ENCODE measurements at places on chromosomes 2 and 18.

DNA sequence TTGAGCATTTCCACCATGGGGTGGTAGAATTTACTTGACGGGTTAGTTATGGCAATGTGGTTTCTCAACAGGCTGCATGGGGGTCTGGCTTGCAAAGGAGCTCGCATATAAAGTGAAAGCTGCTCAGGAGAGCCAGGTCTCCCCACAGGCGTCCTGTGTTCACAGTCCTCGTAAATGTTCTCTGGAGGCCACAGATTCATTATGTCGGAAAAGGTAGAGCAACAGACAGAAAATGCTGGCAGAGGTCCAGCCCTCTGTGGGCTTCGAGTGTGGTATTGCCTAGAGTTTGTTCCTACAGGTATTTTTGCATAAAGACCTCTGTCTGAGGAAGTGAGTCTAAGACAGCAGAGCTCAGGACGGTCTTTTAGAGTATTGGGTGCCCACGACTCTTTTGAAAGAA, 96.4 kb downstream of the CDCA7 start:
- H3K27ac ChIP-seq: no peak overlapping the region
- no peak overlapping the region for H3K4me3 ChIP-seq
- no peak for DNase-seq
- H3K27me3 ChIP-seq: peaks cover 7% of the 10 kb centered on the region
- H3K4me1 ChIP-seq: peaks cover 35% of the 10 kb centered on the region

GRCh38 chr2:99836690-99837605, 305.4 kb downstream of the AFF3 start:
- peak overlapping the region; percentile 8 for H3K27ac ChIP-seq
- DNase-seq: no peak
- H3K27me3 ChIP-seq: no peaks in the 10 kb centered on the region

DNA sequence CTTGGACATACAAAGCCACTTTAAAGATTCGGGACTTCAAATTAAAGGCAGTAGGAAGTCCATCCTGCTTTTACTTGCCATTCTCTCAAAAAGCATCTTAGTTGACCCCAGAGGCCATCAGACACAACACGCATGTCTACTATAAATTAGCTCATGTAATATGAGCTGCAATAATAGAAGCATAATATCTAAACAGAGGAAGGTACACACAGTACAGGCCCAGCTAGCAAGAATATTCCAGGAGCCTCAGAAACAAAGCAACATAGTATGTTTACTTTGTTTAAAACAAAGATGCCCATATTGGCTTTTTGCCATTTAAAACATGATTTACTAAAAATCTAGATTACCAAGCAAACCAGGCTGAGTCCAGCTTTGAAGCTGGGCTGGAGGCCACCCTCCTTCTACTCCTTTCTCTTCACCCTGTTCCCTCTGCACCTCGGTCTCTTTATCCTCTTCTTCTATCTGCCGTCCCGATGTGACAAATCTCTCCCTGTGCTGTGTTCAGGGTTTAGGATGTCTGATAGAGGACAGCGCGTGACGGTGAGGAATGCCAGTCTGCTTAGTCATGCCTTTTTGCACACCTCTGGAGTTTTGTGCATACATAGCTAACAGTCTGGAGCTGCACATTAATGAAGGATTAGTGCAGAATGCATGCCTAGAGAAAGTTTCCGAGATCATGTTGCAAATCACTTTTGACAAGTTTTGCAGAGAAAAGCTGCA, 28.2 kb downstream of the DTNA start:
- H3K4me1 ChIP-seq: peaks cover 20% of the 10 kb centered on the region
- H3K36me3 ChIP-seq: no peaks in the 10 kb centered on the region
- no peak overlapping the region for H3K4me3 ChIP-seq
- DNase-seq: no peak

DNA sequence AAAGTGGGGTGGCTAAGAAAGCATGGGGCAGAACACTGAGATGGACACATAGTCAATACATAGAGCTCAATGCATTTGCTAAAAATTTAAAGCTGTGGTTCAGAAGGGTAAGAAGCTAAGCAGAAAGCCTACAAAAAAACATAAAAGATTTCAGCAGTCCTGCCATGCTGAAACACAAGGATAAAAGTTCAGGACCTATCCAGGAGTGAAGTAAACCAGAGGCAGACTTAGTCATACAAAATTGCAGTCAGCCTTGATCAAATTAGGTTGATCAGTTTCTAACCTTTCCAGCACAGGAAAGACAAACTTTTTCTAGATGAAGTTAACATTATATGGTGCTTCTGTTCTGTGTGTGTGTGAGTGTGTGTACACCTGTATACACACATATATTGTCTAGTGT, 120.8 kb upstream of the RBMS1 start:
- no peak for DNase-seq
- H3K27me3 ChIP-seq: peaks cover 3% of the 10 kb centered on the region

- H3K36me3 ChIP-seq: no peaks in the 10 kb centered on the region
- H3K27ac ChIP-seq: no peak overlapping the region
- no peak for DNase-seq
- no peak overlapping the region for H3K4me3 ChIP-seq
- peaks cover 26% of the 10 kb centered on the region for H3K4me1 ChIP-seq
Measured at GRCh38 chr2:18156002-18156401, 277.5 kb downstream of the KCNS3 start.

GRCh38 chr2:45699032-45699658, 47.7 kb downstream of the PRKCE start:
- peak overlapping the region; percentile 28 for H3K4me3 ChIP-seq
- peaks cover 27% of the 10 kb centered on the region for H3K4me1 ChIP-seq
- H3K36me3 ChIP-seq: no peaks in the 10 kb centered on the region
- peaks cover 9% of the 10 kb centered on the region for H3K27me3 ChIP-seq
- peak; percentile 9 for DNase-seq
- peak overlapping the region; percentile 19 for H3K27ac ChIP-seq

DNA sequence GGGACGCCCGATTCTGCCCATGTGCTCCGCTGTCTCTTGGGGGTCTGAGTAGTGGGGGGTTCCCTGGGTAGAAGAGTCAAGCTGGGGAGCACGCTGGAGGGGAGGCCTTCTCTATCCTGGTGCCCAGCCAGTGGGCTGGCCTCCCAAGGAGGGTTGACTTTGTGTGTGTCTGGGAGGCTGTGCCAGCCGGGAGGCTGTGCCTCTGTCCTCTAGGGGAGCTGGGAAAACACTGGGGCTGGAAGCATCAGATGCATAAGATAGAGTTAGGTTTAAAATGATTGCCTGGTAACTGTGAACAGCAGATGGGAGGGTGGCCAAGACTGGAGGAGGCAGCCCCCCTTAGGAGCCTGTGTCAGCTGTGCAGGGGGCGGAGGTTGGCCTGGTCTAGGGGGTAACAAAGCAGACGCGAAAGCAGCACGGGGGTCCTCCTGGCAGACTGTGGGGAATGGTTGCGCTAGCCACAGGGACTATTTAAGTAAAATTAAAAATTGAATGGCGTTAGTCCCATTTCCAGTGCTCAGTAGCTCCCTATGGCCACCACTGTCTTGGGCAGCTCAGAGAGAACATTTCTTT, 1.3 kb downstream of the ING5 start:
- peak overlapping the region; percentile 86 for H3K4me3 ChIP-seq
- no peaks in the 10 kb centered on the region for H3K27me3 ChIP-seq
- no peak overlapping the region for H3K27ac ChIP-seq
- peaks cover 24% of the 10 kb centered on the region for H3K4me1 ChIP-seq
- peaks cover 51% of the 10 kb centered on the region for H3K36me3 ChIP-seq
- no peak for DNase-seq

GRCh38 chr2:72414137-72414760, 266.6 kb upstream of the CYP26B1 start:
- H3K27ac ChIP-seq: no peak overlapping the region
- H3K27me3 ChIP-seq: no peaks in the 10 kb centered on the region
- no peak for DNase-seq
- H3K4me1 ChIP-seq: no peaks in the 10 kb centered on the region

DNA sequence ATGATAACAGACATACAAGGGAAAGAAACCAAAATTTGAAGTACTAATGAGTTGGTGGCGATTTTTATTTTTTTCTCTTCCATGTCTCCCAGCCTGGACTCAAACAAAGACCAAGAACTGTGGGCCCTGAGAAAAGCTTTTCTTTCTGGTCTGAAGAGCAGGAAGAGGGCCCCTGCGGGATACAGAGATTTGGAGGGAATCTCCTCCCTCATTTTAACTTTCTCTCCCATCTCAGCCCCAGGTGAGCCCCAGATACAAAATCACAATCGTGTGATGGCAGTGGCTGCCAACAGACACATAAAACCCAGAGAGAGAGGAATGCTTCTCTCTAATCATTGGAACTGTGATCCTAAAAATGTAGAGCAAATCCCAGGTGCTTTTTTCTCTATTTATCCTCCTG, 19.5 kb upstream of the PRKCE start:
- H3K27me3 ChIP-seq: peaks cover 40% of the 10 kb centered on the region
- H3K4me1 ChIP-seq: no peaks in the 10 kb centered on the region
- no peak for DNase-seq

- peaks cover under 1% of the 10 kb centered on the region for H3K27me3 ChIP-seq
- DNase-seq: no peak
- no peak overlapping the region for H3K27ac ChIP-seq
Measured at GRCh38 chr2:226699321-226699720, 100.3 kb downstream of the IRS1 start.

DNA sequence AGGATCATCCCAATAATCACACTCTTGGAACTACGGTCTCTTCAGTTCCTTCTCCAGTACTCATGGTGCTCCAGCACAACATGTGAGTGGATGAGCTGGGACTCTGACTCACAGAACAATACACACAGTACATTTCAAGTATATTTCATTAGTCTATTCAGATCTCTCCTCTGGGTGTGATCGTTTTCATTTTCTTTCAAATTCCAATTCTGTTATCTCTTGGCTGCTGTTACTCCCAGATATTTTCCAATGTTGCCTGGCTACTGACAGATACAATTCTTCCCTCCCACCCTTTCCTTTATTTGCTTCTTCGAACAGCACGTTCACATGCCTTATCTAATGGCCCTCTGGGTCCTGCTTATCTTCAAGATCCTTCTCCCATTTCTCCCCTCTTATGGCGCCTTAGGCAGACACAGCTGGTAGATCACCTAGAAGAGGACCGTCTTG, 216.0 kb downstream of the ACKR3 start:
- no peak overlapping the region for H3K4me3 ChIP-seq
- no peak for DNase-seq
- peaks cover 32% of the 10 kb centered on the region for H3K4me1 ChIP-seq
- H3K27me3 ChIP-seq: peaks cover 8% of the 10 kb centered on the region

DNA sequence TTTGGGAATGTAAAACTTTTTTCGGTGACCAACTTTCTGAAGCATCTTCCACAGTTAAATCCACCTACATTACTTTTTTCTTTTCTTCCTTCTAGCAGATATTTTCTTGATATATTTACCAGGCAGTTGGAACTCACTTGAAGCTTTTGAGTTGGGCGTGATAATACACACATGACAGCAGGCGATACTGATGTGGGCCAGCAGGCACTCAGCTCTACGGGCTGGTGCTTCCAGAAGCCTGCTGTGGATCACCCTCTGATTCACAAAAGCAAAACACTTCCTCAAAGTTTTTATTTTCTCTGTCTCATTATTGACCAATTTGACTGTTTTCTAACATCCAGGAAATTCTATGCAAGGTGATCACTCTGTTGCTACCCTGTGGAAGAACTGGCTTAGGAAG, 22.9 kb downstream of the GRHL1 start:
- peaks cover 54% of the 10 kb centered on the region for H3K4me1 ChIP-seq
- H3K27me3 ChIP-seq: peaks cover 6% of the 10 kb centered on the region
- no peak overlapping the region for H3K27ac ChIP-seq
- H3K36me3 ChIP-seq: no peaks in the 10 kb centered on the region
- DNase-seq: no peak

GRCh38 chr2:67899187-67899586, 163.6 kb downstream of the C1D start:
- H3K4me1 ChIP-seq: peaks cover 59% of the 10 kb centered on the region
- DNase-seq: no peak
- peaks cover 18% of the 10 kb centered on the region for H3K36me3 ChIP-seq
